ENCODE measurements at places on chromosomes 4 and X.

DNA sequence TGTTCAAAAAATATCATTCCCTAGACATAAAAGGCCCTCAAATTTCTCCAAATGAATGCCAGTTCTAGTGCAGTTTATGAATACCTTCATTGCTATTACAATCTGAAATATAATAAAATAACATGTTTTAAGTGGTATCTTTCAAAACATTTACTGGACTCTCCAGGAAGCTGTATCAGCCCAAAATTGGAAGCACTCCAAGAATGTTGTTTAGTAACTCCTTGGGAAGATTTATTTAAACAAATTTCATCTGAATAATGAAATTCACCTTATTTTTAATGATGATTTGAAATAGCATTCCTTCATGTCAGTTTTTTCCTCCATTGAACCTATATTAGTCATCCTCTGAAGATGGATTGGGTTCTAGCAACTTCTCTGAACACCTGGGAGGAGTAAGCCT is 217.2 kb upstream of the PCDH18 start:
- DNase-seq = no peak

- no peak for DNase-seq
Measured at GRCh38 chr4:48421101-48421500, 62.0 kb upstream of the SLC10A4 start.

DNA sequence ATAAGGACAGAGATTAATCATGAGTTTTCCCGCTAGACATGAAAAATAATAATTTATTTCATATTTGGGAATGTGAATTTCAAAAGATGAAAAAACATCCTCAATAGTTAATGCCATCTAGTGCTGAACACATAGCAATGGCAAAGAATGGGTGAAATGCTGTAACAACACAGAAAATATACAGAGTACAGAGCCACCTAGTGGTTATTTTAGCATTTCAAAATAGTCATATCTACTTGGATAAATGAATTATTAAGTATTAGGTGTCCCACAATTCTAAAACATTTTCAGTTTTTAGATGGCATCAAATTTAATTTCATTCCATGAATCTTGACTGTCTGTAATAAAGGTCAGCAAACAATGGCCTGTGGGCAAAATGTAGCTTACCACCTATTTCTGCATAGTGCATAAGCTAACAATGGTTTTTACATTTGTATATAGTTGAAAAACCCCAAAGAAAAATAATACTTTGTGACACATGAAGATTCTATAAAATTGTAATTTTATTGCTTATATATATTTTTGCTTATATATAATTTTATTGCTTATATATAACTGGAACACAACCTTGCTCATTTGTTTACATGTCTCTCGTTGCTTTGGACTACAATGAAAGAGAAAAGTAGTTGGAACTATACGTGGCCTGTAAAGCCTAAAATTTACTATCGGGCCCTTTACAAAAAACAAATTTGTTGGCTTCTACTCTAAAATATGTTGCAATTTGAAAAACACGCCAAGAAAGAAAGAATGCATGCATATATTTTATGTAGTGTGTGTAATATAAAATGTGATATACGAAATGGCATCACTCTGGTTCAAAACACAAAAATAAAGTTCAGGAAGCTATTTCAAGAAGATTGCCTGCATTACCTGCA is 99.1 kb upstream of the FAM47C start:
- no peak for DNase-seq

DNA sequence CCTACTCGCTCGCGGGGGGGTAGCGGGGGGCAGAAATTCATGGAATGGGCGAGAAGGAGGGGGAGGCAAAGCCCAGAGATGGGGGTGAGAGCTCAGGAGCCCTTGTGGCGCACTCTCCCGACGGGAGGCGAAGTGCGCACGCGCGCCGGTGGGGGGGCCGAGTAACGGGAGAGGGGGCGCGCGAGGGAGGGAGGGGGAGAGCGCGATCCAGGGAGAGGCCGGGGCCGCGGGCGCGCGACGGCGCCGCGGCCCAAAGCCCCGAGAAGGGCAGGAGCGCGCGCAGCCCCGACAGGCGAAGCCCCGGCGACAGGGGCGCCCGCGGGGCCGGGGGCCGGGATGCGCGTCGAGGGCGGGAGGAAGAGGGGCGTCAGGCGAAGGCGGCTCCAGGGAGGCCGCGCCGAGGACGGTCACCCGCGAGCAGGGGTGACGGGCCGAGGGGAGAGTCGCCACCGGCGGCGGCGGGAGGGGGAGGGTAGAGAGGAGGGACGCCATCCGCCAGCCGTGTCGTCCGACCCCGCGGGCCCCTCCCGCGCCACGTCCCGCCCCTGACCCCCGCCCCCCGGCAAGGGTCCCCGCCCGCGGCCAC is 421 bp downstream of the MECP2 start:
- DNase-seq = no peak

DNA sequence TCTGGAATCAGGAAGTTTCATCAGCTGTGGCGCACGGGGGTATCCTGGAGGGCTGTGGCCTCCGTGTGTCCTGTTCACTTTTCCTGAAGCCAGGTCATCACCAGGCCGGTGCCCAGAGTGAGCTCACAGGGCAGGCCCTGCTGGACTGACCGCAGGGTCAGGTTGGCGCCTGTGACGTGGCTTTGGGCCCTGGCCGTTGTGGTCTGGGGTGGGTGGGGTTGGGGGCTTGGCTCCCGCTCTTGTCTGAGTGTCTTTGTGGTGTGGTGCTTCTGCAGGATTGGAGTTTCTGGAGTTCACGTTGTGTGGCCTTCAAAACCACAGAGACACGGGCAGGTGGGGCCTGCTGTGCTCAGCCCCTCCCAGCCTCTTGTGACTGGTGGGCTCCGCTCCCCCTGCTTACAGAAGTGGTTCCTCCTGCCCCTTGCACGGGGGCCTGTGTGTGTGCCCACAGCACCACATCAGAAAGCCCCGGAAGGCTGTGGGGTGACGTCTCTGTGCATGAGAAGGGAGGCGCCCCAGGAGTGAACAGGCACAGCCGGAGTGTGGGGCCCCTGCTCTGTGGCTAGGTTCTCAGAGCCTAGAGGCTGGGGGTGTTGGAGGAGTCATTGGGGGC is 9.5 kb downstream of the RGS12 start:
- no peak for DNase-seq

- DNase-seq = no peak
Measured at GRCh38 chrX:94977986-94978385, 1304.0 kb downstream of the FAM133A start.

DNA sequence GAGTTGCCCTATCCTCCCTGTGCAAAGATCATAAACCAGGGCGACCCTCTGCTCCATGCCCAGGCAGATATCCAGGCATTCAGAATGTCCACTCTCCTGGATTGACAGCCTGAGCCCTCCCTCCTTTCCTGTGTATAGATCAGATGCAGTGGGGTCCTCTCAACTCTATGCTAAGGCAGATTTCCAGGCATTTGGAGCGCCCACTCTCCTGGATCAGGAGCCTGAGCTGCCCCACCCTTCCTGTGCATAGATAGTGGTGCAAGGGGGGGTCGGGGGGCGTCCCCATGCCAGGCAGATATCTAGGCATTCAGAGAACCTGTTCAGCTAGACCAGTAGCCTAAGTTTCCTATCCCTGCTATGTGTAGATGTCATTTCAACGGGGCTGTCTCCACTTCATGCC is 941.1 kb downstream of the PCDH19 start:
- no peak for DNase-seq

- DNase-seq = no peak
Measured at GRCh38 chrX:118726887-118727685, at the start of gene IL13RA1. IL13RA1 (plus strand) TSS chrX:118727606; CDS start chrX:118727639, 33 bp downstream.

- DNase-seq = no peak
Measured at GRCh38 chrX:134573683-134574035, 84.6 kb downstream of the PLAC1 start.

- no peak for DNase-seq
Measured at GRCh38 chr4:56640621-56641493, 40.2 kb downstream of the HOPX start.

DNA sequence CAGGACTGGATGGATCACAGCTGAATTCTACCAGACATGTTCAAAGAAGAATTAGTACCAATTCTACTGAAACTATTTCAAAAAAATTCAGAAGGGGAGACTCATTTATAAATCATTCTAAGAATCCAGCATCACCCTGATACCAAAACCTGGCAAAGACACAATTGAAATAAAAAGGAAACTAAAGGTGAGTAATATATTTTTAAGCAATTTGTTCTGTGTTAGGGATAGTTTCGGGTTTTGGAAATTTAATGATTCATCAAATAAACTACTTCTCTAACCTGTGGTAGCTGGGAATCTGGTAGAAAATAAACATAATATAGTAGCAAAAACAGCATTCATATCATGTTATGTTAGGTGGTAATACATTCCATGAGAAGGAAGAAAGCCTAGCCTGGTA is 662.2 kb upstream of the BOD1L1 start:
- DNase-seq = no peak

- DNase-seq = no peak
Measured at GRCh38 chrX:15988661-15989603, 134.3 kb upstream of the AP1S2 start.

GRCh38 chr4:24664956-24665355 is 80.6 kb upstream of the DHX15 start:
- no peak for DNase-seq

- no peak for DNase-seq
Measured at GRCh38 chr4:153904011-153904410, 115.1 kb upstream of the SFRP2 start.

DNA sequence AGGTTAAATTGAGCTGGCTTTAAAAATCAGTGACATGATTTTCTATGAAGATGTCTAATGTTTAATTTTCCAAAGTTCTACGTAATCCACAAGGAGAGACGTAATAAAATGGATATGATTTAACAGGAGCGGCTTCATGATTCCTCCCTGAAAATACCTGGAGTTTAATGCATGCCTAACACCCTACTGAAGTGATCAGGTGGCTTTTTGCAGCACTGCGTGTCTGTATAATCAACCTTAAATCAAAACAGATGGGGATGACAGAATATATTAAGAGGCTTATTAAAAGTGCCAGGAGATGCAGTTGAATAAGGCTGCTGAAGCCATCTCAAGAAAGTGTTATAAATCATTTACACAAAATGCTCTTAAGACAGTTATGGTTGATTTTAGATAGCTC is 112.4 kb upstream of the TLR3 start:
- DNase-seq = no peak

DNA sequence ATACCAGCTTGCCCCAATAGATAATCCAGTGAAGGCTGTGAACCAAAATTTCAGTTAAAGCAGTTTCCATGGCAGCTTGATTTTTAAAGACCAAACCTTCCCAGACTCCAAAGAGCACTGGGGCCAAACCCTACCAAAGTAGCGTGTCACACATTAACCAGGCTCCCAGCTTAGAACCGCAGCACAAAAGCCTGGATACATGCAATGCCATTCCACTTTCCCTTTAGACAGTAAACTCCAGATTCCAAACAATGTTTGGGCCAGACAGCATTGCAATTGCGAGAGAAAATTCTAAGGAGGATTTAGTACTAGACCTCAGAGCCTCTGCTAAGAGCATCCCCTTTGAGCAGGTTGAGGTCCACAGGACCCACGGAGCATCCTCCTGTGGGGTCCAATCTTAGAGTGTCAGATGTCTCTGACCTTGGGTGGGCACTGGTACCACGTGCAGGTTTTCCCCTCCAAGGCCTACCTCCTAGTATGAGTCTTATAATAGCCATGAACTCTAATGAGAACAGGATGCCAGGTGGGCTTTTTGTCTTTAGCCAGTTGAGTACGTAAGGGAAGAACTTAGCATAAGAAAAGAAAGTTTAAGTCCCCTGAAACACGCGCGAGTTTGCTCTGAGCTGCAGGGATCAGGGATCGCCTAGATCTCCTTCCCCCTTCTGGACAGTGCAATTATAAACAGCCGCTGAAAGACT is 38.8 kb downstream of the MGARP start:
- DNase-seq = no peak
